ENCODE measurements at places on chromosomes 1 and 21.

- no peak for DNase-seq
Measured at GRCh38 chr21:34771512-34772028, 102.8 kb downstream of the CLIC6 start.

GRCh38 chr1:112743174-112744008 is 28.3 kb upstream of the PPM1J start:
- no peak for DNase-seq

DNA sequence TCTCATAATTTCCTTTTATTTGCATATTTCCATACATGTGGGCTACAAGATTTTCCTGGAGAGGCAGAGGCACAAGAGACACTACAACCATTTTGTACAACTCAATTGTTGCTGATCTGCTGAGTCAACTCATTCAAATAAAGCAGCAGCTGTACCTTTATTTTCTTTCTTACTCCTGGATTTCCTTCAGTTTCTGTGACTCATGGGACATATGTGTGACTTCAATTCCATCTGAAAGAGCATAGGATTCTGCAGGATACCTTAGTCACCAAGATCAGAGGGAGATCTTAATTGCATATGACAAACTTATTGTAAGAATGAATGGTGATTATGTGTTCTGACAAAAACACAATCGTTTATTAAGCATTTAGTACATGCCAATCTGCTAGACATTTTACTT is 2219.4 kb downstream of the NCAM2 start:
- no peak for DNase-seq

- no peak for DNase-seq
Measured at GRCh38 chr1:228373004-228373680, 33.5 kb downstream of the TRIM11 start.

- DNase-seq: peak; percentile 24
Measured at GRCh38 chr1:17606826-17607440, 67.4 kb downstream of the ARHGEF10L start.

DNA sequence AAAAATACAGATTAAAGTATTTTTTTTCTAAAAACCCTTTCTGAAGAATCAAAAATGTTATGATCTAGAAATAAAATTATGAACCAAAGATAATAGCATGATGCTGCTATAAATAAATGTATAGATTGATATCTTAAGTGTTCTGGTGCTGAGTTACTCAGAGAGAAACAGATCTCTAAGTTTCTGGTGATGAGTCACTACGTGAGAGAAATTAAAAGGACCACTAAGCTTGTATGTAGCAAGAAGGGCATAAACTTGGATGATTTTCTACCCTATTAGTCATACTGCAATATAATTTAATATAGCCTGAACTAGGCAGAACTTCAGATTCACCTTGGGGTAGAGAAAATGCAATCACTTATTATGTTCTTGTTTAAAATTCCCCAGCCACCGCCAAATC is 514.8 kb downstream of the AMY1C start:
- DNase-seq: no peak

DNA sequence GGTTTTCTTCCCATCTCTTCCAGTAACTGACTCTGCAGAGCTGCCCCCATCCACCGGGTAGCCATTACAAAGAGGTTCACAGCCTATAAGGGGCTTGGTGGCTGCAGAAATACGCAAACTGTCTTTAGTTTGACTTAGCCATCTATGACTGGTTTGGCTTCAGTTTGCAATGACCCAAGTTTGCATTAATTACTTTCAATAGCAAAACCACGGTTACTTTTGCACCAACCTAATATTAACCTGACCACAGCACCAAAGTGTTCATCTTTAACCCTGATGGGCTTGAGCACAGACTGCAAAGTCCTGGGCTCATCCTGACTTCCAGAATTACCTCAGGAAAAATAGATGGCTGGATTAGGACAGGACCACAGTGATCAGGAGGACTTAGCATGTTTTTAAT is 2.2 kb upstream of the HAO2 start:
- DNase-seq: no peak

- no peak for DNase-seq
Measured at GRCh38 chr1:31699341-31699891, 4.4 kb downstream of the COL16A1 start.

GRCh38 chr1:224637515-224637914 is 21.4 kb downstream of the CNIH3 start:
- no peak for DNase-seq

GRCh38 chr1:225815526-225816178 is 5.7 kb downstream of the EPHX1 start:
- no peak for DNase-seq

DNA sequence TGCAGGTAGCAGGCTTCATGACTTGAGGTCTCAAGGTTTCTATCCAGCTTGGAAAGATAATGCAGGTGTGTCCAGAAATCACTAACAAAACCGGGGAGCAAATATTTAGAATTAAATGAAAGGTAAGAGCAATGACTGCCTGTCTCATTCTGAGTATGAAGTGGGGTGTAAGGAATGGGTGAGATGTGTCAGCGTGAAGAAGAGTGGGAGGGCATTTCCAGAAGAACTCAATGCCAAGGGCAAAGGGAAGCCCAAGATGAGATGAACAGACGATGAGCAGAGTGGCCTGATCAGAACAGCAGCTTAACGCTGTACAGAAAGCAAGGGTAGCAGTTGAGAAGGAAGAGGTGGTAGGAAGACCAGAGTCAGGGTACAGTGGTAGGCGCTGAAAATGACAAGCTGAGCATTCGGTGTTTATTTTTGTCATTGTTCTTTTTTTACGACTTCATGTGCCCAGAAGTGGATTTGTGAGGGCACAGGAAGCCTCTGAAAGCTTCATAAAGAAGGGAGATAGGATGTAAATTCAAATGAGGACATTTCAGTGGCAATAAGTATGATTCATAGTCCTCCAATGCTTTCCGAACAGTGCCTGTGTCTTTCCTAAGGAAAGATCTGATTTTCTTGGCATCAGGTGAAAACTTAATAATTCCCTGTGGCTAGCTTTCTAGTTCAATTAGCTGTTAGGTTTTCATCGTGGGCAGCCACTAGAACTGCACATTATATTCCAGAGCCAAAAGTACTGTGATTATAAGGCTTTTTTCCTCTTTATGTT is 190.5 kb downstream of the APP start:
- DNase-seq: no peak

GRCh38 chr1:202616355-202616915 is 93.8 kb downstream of the SYT2 start:
- no peak for DNase-seq

GRCh38 chr1:88284066-88284465 is 400.0 kb upstream of the PKN2 start:
- DNase-seq: no peak

GRCh38 chr1:33709783-33710718 is 153.8 kb upstream of the HMGB4 start:
- DNase-seq: no peak

DNA sequence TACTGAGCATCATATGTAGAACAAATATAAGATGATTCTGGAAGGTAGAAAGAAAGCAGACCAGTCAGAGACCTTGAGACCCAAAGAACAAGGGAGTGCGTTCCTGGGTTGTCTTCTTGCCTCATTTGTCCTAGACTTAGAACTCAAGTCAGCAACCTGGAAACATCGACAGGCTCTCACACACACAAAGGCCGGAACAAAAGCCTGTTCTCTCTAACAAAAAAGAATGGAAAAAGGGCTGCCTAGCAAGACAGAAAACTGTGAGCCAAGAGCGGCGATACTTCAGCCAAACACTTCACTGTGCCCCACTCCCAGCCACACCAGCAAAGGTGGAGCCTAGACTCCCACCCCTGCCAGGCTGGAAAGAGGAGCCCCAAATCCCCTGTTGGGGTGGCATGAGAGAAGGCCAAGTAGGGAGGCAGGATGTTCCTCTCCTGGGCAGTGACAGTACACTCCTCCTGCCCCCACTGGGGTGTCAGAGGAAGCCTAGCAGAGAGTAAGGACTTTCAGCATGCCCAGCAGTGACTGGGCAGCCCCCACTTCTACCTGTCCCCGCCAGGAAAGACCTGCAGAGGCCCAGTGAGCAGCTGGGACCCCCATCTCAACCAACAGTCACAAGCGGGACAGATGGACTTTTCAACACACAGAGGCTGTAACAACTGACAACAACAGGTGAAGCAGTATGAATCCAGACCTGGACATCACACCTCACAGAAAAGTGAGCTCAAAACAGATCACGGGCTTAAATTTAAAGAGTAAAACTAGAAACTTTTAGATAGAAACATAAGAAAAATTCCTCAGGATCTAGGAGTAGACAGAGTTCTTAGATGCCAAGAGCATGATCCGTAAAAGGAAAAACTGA is 33.0 kb downstream of the MRAP start:
- no peak for DNase-seq

GRCh38 chr1:215321802-215322201 is 239.3 kb downstream of the KCNK2 start:
- no peak for DNase-seq

GRCh38 chr1:3000671-3001470 is 20.4 kb upstream of the ACTRT2 start:
- no peak for DNase-seq

Data from stimulated activated CD4-positive, alpha-beta T cell treated with anti-CD3 and anti-CD28 coated beads, Interleukin-4, amount 100 ng/mL, for 1 hour (primary cell).